ENCODE measurements at places on chromosomes 16 and 17.

- no peak for DNase-seq
Observed at GRCh38 chr16:49183911-49184310, 97.7 kb downstream of the CBLN1 start.

DNA sequence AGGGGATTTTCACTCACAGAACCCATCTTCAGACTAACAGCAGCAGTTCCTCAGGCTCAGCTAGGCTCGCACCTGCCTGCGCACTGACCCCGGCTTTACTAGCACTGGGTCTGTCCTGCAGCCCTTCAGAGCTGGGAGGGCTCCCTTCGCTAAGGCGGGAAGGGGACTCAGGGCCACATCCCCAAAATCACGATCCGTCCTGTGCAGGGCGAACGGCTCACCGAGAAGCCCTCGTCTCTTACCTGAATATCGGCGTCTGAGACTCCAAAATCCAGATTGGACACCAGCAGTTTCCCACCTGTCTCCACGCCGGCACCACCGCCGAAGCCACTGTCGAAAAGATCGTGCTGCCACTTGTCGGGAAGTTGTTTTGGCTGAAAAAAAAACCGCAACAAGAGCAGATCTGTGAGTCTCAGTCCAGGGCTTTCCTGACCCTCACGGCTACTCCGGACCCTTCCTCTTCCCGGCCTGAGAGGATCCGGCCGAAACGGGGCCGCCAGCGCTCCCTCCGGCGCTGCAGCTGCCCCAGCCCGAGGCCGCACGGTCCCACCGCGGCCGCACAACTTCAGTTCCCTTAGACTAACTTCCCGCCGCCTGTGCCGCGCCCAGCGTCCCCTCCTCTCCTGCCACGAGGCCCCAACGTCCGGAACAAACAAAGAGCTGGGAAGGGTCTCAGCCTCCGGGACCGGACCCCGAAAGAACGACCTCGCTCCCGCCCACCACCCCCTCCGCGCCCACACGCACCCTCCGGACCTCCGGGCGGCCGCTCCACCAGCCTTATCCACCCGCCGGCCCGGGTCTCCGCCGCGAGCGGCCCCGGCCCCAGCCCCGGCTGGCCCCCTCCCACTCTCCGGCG lies 711 bp downstream of the ALYREF start:
- no peak for DNase-seq

- no peak for DNase-seq
Observed at GRCh38 chr17:47220531-47220999, 11.4 kb downstream of the MYL4 start.

- DNase-seq: no peak
Observed at GRCh38 chr17:82037889-82038195, 345 bp upstream of the DCXR start.

GRCh38 chr17:40241252-40241834 lies 22.2 kb downstream of the WIPF2 start:
- no peak for DNase-seq

- DNase-seq: no peak
Observed at GRCh38 chr16:52035436-52035835, 511.5 kb downstream of the TOX3 start.

GRCh38 chr17:61054436-61054835 lies 345.2 kb upstream of the TBX2 start:
- no peak for DNase-seq

DNA sequence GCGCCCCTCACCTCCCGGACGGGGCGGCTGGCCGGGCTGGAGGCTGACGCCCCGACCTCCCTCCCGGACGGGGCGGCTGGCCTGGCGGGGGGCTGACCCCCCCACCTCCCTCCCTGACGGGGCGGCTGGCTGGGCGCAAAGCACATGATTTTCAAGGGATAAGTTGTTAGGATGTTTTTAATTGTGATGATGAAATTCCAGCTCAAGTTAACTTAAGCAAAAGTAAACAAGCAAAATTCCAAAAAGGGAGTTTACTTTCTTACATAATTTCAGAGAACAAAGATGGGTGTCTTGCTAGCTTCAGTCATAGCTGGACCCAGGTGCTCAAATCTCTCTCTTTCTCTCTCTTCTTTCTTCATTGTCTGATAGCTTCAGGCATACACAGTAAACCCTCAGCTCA lies 33.6 kb upstream of the MED9 start:
- DNase-seq: no peak

GRCh38 chr16:21301895-21302291 lies 23.8 kb upstream of the CRYM start:
- no peak for DNase-seq

- no peak for DNase-seq
Observed at GRCh38 chr16:5581908-5582307, 484.3 kb upstream of the EEF2KMT start.

- no peak for DNase-seq
Observed at GRCh38 chr16:48613061-48613957, 3.3 kb upstream of the N4BP1 start.

DNA sequence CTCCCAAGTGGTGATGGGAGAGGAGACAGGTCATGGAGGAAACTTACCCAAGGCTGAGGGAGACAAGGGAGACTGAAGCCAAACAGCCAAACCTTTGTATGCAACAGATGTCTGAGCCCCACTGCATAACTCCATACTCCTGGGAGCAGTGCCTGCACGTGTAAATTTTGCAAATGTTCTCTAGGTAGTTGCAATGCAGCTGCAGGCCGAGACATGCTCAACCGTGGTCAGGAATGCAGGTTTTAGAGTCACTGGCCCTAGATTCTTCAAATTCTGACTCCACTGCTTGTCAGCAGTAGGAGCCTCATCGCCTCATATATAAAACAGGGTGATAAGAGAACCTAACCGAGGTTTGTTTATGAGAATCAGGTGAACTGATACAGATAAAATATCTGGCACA lies 11.5 kb downstream of the DYNLRB2 start:
- DNase-seq: no peak

DNA sequence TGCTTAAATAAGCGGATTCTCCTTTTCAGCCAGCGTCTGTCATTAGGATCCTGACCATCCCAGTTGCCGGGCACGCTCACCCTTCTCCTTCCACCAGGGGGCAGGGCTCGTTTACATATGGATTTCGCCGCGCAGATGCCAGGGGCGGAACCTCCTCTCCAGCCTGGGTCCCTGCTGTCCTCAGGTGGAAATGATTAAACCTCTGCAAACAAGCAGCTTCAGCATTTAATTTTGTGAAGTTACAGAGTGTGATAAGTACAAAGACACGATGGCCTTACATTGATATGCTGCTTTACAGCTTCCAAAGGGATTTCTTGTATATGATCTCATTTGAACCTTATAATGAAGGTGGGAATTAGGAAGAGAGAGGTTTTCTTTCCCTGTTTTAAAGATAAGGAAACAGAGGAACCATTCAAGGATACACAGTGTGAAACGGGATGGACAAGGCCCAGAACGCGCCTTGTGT lies 3.9 kb upstream of the KRT28 start:
- no peak for DNase-seq

GRCh38 chr16:28898266-28898665 lies 20.0 kb downstream of the ATP2A1 start:
- no peak for DNase-seq

DNA sequence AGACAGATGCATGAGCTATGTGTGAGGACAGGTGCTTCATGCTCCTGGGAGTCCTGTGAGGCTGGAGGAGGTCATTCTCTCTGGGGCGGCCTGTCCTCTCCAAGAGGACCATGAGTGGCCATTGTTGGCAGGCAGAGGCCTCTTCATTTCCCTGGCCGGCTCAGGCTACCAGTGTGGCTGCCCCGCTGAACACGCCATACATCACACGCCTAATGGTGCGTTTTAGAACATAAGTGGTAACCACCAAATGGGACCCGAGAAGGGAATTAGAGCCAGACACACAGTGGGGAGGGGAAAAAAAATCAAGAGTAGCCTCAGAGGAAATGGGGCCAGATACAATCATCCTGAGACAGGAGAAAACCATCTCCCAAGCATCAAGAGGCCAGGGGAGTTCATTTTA lies 140.0 kb downstream of the SPACA3 start:
- DNase-seq: no peak

DNA sequence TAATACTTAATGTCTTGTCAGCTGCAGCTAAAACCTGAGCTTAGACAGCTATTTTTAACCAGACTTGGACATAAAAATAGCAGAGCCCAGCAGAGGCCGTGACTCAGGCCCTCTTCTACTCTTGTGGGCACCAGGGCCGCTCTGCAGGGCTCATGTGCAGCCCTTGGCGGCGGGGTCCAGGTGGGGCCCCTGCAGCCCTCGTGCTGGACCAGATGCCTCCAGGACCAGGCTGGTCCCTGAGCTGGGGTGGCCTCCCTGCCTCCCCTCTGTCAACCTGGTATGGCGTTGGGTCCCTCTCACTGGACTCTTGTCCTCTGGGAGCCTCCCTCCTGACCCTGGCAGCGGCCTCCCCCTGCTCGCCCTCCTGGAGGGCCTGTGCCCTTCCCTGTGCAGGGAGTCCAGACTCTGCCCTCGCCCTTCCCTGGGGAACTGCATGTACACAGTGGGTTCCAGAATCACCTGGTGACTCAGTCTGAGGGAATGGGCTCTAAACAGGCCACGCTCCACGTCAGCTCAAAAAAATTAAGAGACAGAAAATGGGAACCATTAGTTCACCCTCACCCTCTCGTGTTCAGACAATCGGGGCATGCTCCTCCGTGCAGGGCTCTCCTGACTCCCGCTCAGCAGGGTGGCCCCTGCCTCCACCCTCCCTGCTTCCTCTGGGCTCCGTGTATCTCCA lies 9.7 kb downstream of the CDK5R1 start:
- DNase-seq: no peak

Data from cortex of kidney (tissue), 1 donor.